ENCODE measurements at places on chromosomes 5 and 9. TPM values are rescaled to one million over a fixed set of nuclear protein-coding genes. Genes with fewer than 3 reads are reported as not detected.

GRCh38 chr5:132322266-132322665, 28.1 kb downstream of the SLC22A4 start:
- DNase-seq = no peak

Gene NTNG2
- total RNA-seq = 22.1 TPM

- no peak for DNase-seq
Measured at GRCh38 chr9:125119643-125120286, 23.6 kb downstream of the SCAI start.

Gene UAP1L1
- 14.8 TPM for total RNA-seq

DNA sequence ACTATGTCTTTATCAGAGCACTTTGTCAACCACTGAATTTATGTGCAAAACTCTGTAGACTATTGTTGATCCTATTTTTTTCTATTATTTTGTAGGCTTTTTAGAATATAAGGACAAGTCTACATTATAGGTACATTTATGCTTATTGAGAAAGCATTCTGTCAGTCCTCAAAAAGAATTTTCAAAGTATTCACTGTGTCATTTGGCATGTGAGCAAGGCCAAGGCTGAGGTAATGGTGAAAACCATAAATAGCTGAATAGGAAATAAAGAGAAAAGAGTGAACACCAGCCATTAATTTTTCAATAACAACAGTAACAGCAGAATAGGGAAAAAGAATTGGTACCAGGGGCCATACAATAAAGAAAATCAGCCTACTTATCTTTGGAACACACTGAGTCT, 21.0 kb downstream of the SKIC3 start:
- no peak for DNase-seq

DNA sequence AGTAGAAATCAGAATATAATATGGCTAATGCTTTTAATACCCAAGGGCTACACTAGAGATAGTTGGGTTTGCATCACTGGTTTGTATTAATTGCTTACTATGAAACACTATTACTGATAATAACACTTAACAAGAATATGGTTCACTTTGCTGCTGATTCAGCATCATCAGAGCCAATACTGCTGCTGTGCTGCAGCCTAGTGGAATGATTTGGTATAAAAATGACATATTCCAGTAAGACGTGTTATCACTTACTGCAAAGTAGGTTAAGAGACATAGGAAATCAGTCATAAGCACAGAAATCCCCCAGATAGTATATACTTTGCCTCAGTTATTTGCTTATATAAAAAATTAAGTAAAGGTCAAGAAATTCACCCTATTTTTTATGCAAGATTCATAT, 2.8 kb downstream of the CDH10 start:
- DNase-seq = peak; percentile 38

DNA sequence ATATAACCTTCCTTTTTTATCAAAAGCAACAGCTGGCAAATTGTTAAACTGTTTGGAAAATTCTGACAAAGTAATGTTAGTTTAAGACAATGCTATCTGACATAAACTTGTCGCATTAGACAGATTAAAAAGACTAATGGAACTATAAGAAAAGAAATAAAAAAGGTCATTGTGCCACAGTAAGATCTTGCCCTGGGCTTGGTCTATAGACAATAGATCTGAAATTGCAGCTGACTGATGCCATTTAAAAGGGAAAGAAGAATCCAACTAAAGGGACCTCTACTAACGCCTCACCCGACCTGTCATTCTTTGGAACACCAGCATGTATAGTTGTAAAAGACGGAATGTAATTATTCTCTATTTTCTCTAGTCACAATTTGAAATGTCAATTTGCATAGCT, 644.4 kb upstream of the GRAMD2B start:
- no peak for DNase-seq

GRCh38 chr9:20630241-20630943, 8.1 kb upstream of the MLLT3 start:
- no peak for DNase-seq

Gene TSSK1B
- not detected for total RNA-seq

- no peak for DNase-seq
Measured at GRCh38 chr5:160672521-160672920, 179.5 kb downstream of the ATP10B start.

DNA sequence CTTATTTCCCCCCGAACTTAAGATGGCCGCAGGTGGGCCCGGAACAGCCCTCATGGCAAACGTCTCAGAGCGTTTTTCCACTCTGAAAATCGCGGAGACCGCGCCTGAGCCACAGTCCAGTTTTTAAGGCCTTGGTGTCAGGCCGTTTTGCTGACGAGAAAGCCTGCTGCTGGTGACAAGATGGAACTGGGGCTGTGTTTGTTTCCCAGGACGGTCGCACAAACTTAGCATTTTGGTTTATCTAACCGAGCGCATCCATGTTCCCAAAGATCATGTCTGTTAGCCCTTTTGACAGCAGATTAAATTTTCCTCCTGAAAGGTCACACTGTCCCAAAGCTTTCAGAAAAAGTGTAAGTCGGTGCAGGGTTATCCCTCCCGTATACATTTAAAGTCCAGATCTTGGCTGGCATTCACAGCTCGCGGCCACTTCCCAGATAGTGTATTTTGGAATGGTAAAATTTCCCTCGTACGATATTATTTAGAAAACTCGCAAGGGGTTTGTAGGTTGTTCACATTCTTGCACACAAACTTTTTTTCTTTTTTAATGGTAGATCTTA, 812 bp downstream of the SREK1 start:
- no peak for DNase-seq

Gene PCA3
- total RNA-seq = 0.54 TPM

Gene DCTN3
- total RNA-seq = 74.1 TPM
